Hepatocyte (in vitro differentiated cells): ENCODE measurements at places on chromosomes 5 and 9. TPM values are rescaled to one million over a fixed set of nuclear protein-coding genes. Genes with fewer than 3 reads are reported as not detected.
A peak's percentile ranks its signal among the peaks of the same experiment; 100 is the strongest.

GRCh38 chr5:144284036-144284435 is 113.4 kb downstream of the KCTD16 start:
- no peak for DNase-seq

Gene ARID3C
- polyA plus RNA-seq: 0.21 TPM in 1 of 2 replicates, not detected in the other

GRCh38 chr5:151214614-151215545 is 9.0 kb downstream of the CCDC69 start:
- DNase-seq: peak; percentile 28

- no peak for DNase-seq
Observed at GRCh38 chr5:14299666-14300065, 156.5 kb downstream of the TRIO start.

GRCh38 chr9:135716045-135716444 is 14.1 kb downstream of the KCNT1 start:
- no peak for DNase-seq

- no peak for DNase-seq
Observed at GRCh38 chr9:94210616-94211603, 48.2 kb upstream of the ZNF169 start.

- no peak for DNase-seq
Observed at GRCh38 chr9:78150312-78150982, 85.4 kb upstream of the CEP78 start.

Gene CMBL
- 16.7 and 24.1 TPM in 2 replicates for polyA plus RNA-seq

Gene IFNB1
- polyA plus RNA-seq: not detected in 2 replicates

DNA sequence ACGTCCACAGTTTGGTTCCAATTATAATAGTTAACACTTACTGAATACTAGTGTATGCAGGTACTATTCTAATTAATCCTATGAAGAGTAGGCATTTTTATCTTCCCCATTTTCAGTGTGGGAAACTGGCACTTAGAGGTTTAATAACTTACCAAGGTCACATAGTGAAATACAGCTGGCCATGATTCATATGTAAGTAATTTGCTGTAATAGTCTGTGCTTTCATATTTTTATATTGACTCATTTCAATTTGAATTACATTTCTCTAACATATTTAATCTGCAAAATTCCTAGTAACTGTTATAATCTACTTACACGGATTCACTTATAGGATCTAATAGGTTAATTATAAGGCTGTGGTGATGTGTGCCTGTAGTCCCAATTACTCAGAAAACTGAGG is 19.4 kb downstream of the CCNH start:
- DNase-seq: no peak

GRCh38 chr9:81417299-81417675 is 272.1 kb downstream of the TLE1 start:
- no peak for DNase-seq

Gene ZFP37
- polyA plus RNA-seq: 2.0 and 3.3 TPM in 2 replicates

DNA sequence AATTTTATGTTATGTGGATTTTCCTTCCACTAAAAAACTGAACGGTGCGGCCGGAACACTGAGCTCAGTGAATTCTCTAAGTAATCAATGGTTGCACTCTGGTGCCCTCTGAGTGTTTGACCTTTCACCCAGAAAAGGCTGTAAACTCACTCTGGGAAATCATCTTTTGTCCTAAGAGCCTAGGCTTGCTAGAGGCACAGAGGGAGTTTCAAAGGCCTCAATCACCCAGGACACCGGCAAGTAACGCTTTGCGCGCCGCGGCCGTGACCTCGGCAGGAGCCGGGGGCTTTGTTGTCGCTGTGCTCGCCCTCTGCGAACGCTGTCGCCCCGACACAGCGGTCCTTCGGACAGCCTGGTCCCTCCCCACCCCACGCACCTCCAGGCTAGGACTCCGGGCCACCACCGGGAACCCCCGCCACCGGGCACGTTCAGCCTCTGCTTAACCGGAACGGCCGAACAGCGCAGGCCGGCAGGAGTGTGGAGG is 703 bp downstream of the ISCA1 start:
- DNase-seq: peak; percentile 46

DNA sequence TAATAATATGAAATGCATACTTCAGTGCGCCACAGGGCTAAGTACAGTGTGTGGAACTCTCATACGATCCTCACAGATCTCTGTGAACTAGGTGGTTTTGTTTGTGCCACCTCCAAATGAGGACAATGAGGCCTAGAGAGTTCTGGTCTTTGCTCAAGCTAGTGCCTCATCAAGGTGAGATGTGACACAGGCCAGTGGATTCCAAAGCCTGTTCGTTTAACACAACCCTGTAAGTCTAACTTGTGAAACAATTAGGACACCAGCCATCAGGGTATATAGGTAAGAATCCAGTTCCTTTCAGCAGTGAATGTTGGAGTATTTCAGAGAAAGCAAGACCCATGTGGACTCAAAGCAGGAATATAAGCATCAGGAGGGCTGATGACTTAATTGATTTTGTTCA is 130.7 kb upstream of the GAS1 start:
- DNase-seq: no peak

DNA sequence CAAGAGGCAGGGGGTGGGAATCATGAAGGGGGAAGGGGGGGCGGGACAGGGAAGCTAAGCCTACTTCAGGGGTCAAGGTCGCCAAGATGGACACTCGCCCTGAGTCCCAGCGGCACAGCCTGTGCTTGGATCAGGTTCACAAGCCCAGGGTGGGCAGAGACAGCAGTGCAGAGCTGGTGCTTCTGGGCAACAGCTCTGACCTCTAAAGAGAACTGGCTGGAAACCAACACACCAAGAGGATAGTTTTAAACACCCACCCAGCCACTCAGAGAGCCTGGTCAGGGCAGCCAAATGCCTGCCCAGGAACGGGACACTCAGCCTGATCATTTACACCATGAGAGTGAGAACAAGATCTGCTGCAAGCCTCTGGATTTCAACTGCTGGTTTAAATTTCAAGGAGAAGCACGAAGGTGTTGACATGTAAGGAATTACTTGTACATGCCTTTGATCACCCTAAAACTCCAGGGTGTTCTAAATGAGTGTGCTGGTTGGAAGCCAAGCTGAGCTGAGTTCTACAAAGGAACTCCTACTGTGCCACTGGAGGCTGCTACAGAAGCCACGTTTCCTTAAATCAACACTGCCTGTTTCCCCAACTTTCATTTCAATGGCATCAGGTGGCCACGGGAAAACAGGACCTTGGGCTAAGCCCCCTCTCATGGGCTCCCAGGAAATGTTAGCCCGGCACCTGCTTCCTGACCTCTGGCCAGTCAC is 91.5 kb downstream of the TTLL11 start:
- DNase-seq: no peak

DNA sequence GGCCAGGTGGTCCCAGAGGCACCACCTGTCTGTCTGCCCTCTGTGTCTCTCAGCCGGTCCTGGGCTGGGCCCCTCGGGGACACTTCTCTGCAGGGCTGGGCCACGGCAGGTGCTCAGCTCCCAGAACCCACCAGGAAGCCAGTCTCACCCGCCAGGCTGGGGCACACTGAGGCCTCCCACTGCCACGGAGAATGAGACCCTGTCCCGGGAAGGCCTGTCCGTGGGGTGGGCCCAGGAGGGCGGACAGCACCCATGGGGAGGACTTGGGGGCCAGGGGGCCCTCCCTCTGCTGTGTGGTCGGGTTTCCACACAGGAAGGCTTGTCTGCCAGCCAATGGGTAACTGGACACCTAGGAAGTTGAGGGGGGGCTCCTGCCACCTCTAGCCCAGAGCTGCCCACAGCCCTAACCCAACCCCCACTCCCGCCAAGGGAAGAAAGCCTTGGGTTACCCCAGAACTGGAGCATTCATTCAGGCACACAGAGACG is 4.1 kb upstream of the TUBB4B start:
- DNase-seq: no peak

GRCh38 chr5:136104306-136104965 is 28.2 kb upstream of the SMAD5 start:
- no peak for DNase-seq

GRCh38 chr9:73200694-73201452 is 49.2 kb downstream of the ANXA1 start:
- peak; percentile 59 for DNase-seq

GRCh38 chr5:756171-756570 is 28.4 kb downstream of the ZDHHC11B start:
- DNase-seq: no peak

Gene GLRA1
- not detected in 2 replicates for polyA plus RNA-seq
